Stimulated activated CD4-positive, alpha-beta T cell treated with anti-CD3 and anti-CD28 coated beads, Interleukin-1b, Interleukin-23, amount 100 ng/mL, for 4 hours (primary cell): ENCODE measurements at places on chromosomes 5 and 9.

DNA sequence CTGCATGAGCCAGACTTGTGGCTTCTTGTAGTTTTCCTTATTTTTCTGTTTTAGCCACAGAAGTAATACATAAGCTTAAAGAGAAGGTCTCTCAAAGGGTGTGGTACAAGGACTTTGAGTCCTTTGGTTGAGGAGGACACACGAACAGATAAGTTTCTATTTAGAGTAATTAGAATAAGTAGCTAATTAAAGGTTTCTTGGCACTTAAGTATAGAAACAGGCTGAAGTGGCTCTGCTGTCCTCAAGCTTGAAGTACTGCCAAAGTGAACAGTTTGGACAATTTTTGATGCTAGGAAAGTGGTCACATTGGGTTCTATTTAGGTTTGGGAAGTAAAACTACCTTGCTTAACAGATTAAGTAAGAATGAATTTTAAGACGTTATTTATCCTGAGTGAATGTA lies 278.3 kb upstream of the MPDZ start:
- DNase-seq, result no peak

- DNase-seq, result no peak
Measured at GRCh38 chr9:135789838-135790291, 87.9 kb downstream of the KCNT1 start.

- DNase-seq, result no peak
Measured at GRCh38 chr5:147055850-147056566, 177.5 kb upstream of the PPP2R2B start.

DNA sequence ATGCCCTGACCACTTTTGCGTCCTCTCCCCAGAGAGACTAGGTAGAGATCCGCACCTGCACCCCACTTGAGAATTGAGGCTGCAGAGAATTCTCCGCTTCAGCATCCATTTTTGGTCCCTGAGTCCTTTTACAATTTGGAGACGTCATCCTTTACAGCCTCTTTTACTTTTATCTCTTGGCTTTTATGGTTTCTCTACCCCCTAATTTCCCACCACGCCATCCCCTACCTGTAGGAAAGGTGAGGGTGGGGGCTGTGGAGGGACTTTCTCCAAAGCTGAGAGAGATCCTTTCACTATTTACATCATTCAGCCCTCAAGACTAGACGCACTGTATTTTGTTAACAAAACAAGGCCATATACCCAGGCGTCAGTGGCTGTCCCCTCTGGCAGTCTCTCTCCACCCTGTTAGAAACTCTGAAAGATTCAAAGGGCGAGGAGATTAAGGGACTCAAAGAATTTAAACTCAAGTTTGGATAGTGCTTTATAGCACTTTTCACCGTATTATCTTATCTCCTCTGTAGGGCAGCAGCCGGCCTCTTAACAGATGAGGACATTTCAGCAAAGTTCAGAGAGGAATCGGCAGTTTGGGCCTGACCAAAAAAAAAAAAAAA lies 1.7 kb downstream of the MSX2 start:
- DNase-seq, result no peak

DNA sequence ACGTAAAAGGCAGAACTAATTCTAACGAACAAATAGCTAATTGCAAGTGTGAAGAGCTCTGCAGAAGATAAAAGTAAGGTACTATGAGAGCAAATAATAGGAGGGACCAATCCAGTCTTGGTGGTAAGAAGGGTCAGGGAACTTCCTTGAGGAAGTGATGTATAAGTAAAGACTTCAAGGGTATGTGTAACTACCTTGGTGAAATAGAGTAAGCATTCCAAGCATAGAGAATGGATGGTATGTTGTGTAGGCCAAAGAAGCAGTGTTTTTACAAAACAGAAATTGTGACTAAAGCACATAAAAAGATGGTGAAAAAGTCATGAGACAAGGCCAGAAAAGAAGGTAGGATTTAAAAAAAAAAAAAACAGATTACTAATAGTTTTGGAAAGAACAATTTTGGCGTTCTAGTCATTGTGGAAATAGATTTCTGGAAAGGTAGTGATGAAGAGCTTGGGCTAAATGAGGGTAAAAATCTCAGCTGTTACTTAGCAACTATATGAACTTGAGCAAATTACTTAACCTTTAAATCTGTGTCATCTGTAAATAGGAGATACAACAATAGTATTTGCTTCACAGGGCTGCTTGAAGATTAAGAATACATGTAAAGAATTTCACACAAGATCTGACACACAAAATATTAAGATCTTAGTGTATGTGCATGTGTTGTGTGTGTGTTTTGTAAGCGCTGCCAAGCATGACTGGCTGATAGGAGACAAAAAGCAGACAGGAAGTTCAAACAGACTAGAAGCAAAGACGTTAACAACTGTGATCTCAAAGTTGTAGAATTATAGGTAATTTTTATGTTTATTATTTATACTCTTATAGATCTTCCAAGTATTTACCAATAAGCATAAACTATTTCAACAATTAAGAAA lies 73.5 kb downstream of the NR6A1 start:
- DNase-seq, result no peak

- DNase-seq, result no peak
Measured at GRCh38 chr5:140989254-140990020, 23.2 kb downstream of the PCDHAC2 start.

- DNase-seq, result no peak
Measured at GRCh38 chr5:11854936-11855335, 49.3 kb downstream of the CTNND2 start.

GRCh38 chr5:64505769-64506566 lies at the start of gene RGS7BP:
RGS7BP (plus strand) TSS chr5:64506015; CDS start chr5:64506625, 610 bp downstream.
- no peak for DNase-seq

- DNase-seq, result no peak
Measured at GRCh38 chr5:385321-385720, 57.7 kb upstream of the EXOC3 start.

DNA sequence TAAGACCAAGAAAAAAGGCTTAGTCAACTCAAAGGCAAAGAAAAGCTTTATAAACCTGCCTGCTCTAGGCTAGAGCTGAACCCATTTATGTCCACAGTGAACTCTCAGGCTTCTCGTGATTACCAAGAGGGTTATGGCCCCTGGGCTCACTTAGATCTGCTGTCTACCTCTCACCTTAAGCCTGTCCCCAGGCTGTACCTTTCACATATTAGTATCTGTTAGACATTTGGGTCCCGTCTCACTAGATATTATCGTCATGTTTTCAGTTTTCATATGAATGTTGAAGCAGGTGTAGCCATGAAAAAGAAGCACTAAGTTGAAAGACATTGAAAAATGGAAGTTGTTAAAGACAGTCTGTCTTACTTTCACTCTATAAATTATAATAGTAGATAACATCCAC lies 75.2 kb upstream of the COX7C start:
- DNase-seq, result no peak

- no peak for DNase-seq
Measured at GRCh38 chr5:139655727-139656271, 7.7 kb downstream of the CXXC5 start.

GRCh38 chr9:91949946-91950664 lies at the start of gene ROR2:
ROR2 (minus strand) TSS chr9:91950228.
- DNase-seq, result peak; percentile 46

DNA sequence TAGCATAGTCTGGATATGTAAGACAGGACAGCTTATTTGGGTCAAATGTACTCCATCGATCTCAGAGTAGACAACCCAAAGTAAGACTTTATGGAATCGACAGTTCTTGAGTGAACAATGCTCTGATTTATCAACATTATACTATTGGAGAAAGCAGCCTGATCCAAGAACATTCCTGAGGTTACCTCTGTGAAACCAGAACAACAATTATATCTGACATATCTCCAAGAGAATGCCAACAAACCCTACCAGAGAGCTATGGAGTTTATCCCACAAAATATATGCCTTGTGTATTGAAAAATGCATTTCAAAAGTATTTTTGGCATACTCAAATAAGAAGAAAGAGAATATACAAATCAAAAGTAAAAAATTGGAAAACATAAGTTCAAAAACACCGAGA lies 1985.9 kb downstream of the EFNA5 start:
- no peak for DNase-seq

GRCh38 chr9:130659699-130660248 lies 4.6 kb upstream of the PRDM12 start:
- no peak for DNase-seq

DNA sequence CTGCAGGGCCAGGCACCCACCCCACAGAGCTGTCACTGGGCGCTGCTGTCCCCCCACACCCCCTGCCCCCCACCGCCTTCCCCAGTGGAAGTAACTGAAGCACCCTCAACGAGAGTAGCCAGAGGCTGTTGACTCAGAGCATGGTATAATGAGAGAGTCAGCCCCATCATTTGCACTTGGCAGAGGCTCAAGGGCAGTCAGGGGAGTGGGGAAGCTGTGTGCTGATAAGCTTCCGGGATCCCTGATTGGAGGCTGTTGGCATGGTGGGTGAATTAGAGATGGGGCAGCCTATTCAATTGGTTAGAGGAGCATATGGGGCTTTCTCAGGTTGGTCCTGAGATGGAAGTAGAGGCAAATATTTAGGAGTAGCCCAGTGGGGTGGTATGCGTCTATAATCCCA lies 77.1 kb upstream of the GOLM1 start:
- no peak for DNase-seq
